Temporal lobe (tissue), 4 donors: ENCODE measurements at places on chromosomes 2 and 18. TPM values are rescaled to one million over a fixed set of nuclear protein-coding genes. Genes with fewer than 3 reads are reported as not detected.

Gene GPBAR1
- total RNA-seq, result 0.25 TPM

Gene RTP5
- total RNA-seq, result 5.2 TPM

Gene NT5C1B
- not detected for total RNA-seq

Gene CPLX4
- under 0.01 TPM for total RNA-seq

Gene ITGA4
- 5.9 TPM for total RNA-seq

Gene G6PC2
- not detected for total RNA-seq

Gene L3MBTL4
- 19.7 TPM for total RNA-seq

Gene FASTKD1
- total RNA-seq, result 64.2 TPM

Gene TACR1
- 1.7 TPM for total RNA-seq

Gene DOK6
- total RNA-seq, result 61.5 TPM

Gene MSH2
- total RNA-seq, result 68.1 TPM

Gene ANKRD36
- 258 TPM for total RNA-seq

Gene DSC2
- total RNA-seq, result 5.4 TPM

Gene PDE1A
- 41.8 TPM for total RNA-seq

Gene TRIM43B
- not detected for total RNA-seq

Gene VWA3B
- 0.98 TPM for total RNA-seq

Gene GPR35
- total RNA-seq, result 0.98 TPM

Gene GALR1
- under 0.01 TPM for total RNA-seq

Gene CRYBA2
- total RNA-seq, result not detected

Gene TBR1
- 95.6 TPM for total RNA-seq

Gene YWHAQ
- total RNA-seq, result 517 TPM
